ENCODE measurements at places on chromosomes 3 and 15. TPM values are rescaled to one million over a fixed set of nuclear protein-coding genes. Genes with fewer than 3 reads are reported as not detected.
A peak's percentile ranks its signal among the peaks of the same experiment; 100 is the strongest.

Gene COL6A6
- 0.19 TPM for total RNA-seq

GRCh38 chr3:70359711-70360110, 47.3 kb upstream of the MDFIC2 start:
- no peak for DNase-seq

DNA sequence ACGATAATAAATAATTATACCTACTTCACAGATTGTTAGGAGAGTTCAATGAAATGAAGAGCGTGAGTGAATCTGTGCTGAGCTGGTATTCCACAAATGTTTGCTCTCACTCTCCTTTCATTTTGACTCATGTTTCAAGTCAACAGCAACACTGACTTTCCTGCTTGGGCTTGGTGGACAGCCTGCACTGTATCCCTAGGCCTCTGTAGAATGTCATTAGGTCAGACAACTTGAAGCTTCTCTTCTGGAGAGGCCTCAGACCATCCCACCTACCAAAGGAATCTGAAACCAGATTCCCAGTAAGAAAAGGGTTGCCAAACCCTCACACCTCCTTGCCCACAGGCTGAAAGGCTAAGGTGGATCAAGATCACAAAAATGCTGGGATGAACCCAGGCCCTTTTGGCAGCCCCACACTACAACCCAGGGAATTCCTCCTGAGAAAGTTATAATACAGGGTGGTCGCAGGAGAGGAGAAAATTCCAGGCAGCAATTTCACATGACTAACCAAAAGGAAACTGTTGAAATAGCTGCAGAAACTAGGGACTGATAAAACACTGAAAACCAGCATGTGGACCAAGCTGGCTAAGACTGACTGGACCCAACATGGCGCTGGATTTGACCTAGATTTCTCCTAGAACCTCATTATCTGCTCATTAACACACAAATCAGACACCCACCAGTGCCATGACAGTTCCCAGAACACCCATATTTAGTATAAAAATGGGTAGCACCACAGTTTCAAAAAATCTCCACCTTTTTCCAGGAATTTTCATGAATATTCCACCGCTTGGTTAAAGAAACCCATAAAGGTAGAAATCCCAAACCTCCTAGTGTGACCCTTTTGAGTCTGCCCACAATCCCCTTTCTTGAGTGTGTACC, 57.0 kb upstream of the ZNF148 start:
- peak; percentile 29 for DNase-seq

GRCh38 chr3:15804553-15805095, 6.8 kb upstream of the ANKRD28 start:
- no peak for DNase-seq

DNA sequence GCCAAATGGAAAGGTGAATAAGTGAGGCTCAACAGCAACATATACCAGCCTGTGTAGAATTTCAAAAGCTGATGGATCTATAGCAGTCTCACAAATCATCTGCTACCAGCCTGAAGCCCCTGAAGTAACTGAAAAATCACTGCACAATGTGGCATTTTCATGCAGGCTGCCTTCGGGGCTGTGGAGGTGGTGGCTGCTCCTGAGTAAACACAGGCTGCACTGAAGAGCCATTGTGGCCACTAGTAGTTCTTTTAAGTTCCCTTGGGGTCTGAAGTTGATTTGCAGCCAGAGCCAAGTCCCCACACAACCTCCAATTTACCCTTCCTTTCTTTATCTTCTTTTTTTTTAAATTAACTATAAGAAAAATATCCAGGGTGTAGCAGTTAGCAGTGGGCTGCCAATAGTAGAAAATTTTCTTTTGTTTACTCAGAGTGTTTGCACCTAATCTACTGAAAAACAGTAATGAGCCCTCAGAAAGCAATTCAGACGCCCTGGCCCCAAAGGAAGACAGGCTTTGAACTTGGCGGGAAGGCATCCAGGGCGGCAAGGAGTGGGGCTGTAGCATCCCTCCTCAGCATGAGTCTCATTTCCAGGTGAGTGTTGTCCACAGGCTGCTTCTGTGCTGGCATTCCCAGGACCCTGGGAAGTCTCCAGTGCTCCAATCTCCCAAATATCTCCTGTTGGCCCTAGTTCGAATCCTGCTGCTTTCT, 13.3 kb upstream of the SUSD5 start:
- no peak for DNase-seq

GRCh38 chr3:197912741-197913476, 37.1 kb upstream of the RPL35A start:
- DNase-seq, result no peak

DNA sequence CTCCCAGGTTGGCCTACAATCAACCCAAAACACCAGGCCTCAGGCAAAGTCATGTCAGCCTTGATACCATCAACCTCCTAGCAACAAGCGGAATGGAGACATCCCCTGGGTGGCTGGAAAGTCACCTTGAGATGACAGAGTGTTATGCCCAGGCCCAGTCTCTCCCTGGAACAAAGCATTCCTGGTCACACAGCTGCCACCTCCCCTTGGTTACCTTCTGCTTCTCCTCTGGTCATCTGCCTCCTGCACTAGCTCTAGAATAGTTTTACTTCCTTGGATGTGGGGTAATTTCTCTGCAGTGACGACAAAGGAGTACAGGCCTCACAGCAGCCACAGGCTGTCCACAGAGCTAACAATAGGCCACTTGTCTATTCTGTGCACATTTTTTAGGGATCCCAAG, 114.9 kb downstream of the RFTN1 start:
- no peak for DNase-seq

Gene TMC3
- not detected for total RNA-seq

GRCh38 chr3:31483776-31484175, 48.9 kb upstream of the STT3B start:
- no peak for DNase-seq

Gene KCNMB3
- 1.9 TPM for total RNA-seq

DNA sequence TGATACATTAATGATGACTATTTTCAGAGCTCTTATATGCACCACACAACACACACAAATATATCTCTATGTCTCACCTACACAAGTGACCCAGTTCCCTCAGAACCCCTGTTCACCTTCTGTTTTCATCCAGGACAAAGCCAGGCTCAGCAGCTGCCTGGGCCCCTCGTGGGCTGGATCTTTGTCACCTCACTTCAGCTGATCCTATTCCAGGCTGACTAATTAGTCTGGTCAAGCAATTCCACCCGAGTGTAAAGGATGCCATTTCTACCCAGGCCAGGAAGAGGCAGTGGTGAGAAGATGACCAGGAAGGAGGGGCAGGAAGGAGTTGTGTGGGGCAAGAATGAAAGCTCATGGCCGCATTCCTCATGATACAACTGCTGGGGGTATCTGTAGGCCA, 62.3 kb downstream of the DHX30 start:
- DNase-seq, result no peak

DNA sequence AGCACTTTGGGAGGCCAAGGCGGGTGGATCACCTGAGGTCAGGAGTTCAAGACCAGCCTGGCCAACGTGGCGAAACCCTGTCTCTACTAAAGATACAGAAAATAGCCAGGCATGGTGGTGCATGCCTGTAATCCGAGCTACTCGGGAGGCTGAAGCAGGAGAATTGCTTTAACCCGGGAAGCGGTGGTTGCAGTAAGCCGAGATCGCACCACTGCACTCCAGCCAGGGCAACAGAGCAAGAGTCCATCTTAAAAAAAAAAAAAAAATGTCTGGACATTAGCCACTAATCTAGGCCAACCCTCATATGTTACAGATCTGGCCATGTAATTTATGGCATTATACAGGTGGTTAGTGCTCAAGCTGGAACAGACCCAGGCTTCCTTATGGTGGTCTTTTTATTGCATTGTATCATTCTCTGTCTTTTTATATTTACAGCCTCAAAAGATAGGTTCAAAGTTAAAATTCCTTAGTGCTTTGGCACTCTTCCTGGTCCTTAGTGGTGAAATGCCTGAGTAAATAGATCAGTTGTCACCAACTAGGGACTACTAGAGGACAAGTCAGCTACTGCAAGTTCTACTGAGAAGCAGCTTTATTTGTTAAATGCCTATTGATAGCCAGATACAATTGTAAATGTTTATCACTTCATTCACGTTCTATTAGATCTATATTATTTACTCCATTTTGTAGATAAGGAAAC, 16.0 kb downstream of the STARD9 start:
- no peak for DNase-seq

Gene RLBP1
- not detected for total RNA-seq

DNA sequence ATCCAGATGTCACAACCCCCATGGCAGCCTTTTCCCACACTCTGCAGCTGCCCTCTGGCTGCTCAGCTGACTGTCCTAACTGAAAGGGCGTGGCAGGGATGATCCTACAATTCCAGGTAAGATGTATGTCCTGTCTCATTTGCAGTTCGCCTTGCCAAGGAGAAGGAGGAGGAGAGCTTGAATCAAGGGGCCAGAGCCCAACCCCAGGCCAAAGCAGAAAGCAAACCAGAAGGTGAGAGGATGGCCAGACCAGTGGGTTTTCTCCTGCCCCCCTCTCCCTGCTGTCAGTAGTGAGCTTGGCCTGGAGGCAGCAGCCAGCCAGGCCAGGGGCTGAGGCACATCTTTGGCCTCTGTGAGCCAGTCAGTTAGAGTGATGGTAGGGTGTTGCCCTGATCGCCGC, 22.5 kb downstream of the SLC24A1 start:
- DNase-seq, result no peak

Gene MYO5C
- 2.0 TPM for total RNA-seq

GRCh38 chr3:186099178-186099577, 9.7 kb downstream of the ETV5 start:
- no peak for DNase-seq

Gene RYR3
- total RNA-seq, result 0.54 TPM

DNA sequence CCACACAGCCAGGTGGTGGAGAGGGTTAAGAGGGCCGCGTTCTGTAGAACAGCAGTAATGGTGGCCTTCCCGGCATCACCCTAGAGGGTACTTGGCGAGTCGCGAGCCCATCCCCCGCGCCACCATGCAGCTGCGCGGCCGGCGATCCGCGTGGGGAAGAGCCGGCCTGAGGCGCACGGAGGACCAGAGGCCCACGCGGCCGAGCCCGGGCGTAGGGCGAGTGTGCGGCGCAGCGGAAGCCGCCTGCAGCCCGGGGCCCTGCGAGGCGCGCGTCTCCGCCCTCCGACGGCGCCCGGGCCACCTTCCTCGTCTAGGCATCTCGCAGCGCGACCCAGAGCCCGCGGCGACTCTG, 423 bp downstream of the TKT start:
- no peak for DNase-seq

Gene OR5K3
- total RNA-seq, result not detected

DNA sequence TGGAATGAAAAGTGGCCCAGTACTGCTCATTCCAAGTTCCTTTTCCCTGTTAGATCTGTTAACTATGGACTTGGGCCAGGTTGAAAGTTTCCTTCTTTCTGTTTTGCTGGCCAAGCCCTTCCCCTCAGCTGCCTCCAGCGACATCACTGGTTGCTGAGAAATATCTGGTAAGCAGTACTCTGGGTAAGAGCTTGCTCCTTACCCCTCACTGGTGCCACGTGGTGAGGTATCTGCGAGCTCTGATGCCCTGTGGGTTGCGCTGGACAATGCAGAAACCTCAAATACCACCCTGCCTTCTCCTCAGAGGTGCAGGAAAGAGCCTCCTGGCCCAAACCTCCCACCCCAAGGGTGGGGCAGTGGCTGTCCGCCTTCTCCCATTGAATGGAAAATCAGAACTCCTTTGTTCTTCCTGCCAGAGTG, 42.9 kb upstream of the APH1B start:
- DNase-seq, result no peak
